Stromal cell of bone marrow (primary cell): ENCODE measurements at places on chromosomes 1 and 21.

DNA sequence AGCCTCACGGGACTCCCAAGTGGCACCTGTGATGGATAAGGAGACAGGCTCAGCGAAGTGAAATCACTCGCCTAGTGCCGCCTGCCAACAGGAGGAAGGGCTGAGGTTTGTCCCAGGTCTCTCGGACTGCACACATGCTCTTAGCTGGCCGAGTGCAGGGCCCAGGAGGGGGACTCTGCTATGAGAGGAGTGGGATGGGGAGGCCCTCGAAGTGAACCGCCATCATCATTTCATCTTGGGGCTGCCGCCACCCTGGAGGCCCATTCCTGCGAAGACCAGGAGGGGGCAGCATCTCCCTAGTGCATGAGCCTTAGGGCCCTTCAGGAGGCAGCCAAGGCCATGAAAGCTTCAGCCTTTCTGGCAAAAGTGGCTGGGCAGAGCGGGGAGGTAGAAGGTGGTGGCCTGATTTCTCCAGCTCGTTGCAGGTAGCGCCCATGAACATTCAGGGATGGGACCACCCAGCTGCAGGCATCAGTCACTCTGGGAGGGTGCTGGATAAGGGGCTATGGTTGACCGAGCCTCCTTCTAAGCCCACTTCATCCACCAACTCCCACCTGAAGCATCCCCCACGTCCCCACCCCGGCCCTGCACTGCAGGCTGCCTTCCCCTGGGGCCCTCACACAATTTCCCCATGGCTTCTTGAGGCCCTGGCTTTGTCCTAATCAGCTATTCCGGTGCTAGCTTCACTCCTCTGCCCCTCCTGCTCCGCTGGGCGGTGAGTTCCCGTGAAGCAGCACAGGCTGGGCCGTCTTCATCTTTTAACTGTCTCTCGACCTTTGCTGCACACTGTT lies 17.2 kb upstream of the RASSF5 start:
- no peak for DNase-seq

DNA sequence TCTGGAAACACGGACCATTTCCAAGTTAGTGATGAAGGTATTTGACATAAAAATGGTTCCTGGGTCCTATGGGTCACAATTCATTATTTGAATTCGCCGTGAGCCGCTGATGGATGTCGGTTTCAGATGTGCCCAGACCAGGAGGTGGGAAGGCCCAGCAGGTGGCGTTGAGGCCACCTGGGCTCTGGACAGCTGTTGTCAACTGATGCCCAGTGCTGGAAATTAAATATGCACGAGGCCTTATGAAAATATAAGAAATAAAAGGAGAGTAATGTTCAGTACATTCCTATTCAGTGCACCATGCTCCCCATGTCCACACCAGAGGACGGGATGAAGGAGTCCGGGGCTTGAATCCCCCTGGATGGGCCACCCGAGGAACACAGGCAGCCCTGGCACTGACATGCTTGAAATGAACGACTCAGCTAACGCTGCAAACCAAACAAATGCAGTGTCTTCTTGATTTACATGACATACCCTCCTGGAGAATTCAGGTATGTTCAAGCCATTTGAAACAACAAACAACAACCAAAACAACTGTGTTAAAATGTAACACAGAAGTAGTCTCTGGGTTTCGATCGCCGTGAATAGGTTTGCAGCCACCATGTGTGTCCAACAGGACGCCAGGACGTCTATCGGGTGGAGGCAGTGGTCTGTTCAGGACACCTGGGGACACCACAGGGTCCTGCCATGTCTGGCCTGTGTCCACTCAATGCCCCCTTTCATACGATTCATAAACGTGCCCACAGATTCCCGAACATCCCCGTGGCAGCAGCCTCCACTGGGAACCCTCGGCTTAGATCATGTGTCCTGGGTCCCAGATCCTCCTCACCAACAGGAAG lies 6.1 kb downstream of the TFF3 start:
- no peak for DNase-seq

DNA sequence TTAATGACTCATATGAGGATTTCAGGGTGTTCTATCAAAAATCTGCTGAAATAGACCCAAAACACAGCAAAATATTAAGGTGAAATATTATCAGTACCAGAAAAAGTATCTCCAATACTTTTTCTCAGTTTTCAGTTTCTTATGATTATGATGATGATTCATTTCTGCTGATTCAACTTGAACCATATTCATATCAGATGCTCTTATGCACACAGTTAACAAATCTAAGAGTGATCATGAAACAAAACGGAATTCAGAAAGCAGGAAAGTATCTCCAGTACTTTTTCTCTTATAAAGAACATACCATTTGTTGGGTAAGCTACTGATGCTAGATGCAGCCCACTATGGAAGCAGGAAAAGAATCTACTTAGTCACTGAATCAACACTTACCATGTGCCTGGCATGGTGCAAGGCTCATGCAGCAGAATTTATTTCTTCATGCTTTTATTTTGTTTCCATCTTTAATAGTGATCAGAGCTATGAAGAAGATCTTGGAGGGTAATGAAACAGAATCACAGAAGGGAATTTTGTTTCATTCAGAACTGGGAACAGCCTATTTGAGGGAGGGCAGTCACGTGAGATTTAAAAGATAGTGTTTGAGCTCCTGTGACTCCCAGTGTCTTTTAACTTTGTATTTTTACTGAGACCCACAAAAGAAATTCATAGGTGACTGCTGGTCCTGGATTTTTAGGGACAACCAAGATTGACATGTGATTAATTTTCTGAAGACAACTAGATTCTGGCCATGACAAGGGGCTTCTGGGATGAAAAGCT lies 480.6 kb downstream of the SETD4 start:
- no peak for DNase-seq

GRCh38 chr1:84998642-84999280 lies 1.8 kb upstream of the MCOLN2 start:
- DNase-seq: no peak

- DNase-seq: peak; percentile 50
Observed at GRCh38 chr21:28639737-28640136, 352.9 kb downstream of the LTN1 start.

DNA sequence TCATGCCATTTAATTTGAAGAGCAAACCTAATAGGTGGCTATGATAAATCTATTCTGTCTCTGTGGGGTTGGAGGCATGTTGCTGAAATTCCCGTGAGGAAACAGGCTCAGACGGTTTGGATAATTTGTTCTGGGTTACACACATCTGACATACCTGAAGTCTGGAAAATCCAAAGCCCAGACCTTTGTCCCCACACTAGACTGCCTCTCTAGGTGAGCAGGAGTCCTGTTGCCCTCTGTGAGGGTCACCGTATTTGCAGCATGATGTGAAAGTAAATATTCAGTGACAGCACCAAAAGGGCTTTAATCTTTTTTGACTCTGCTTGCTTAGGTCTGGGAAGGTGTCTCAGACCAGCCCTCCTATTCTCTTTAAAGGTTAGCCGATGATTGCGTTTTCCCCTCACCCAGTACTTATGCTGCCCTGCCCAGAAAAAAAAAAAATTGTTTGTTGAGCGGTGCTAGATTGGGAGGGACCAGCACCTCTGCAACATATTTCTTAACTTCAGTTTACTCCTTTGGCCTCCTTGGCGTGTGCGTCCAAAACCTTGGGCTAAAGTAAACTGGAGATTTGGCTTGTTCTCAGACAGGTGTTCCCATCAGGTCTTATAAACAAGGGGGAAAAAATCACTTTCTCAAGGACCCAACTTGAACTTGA lies 67.0 kb downstream of the CACHD1 start:
- no peak for DNase-seq

DNA sequence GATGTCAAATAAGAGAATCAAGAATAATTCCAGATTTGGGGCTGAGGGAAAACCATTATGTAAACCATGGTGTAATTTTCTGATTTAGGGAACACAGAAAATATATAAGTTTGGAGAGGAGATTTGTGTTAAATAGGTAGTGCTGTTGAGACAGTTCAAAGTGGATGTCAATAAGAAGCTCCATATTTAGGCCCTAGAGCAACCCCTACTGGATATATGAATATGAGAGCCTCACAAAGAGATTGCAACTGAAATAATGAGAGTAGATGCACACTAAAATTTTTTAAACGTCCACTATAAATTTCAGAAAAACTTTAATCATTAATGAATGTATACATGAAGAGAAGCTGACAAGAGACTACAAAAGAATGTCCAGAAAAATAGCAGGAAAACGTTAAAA lies 1447.8 kb upstream of the PRMT6 start:
- DNase-seq: peak; percentile 33

DNA sequence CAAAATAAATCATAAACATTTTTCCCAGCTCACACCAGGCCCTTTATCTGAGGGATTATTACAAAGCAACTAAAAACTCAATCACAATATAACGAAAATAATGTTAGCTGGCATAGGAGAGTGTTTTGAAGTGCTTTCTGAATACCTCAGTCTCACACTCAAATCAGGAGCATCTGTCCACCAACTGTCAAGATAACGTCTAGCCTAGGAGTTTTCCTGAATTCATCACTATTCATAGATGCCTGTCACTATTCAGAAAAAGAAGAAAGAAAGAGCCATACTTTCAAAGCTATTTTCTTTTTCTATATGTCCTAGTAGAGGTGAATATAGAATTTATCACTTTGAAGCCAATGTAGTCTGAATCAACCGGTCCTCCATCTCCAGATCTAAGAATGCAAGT lies 127.0 kb downstream of the AKT3 start:
- no peak for DNase-seq

- no peak for DNase-seq
Observed at GRCh38 chr1:113041569-113042284, 31.3 kb upstream of the LRIG2 start.

GRCh38 chr1:5448486-5448885 lies 543.7 kb downstream of the NPHP4 start:
- no peak for DNase-seq

DNA sequence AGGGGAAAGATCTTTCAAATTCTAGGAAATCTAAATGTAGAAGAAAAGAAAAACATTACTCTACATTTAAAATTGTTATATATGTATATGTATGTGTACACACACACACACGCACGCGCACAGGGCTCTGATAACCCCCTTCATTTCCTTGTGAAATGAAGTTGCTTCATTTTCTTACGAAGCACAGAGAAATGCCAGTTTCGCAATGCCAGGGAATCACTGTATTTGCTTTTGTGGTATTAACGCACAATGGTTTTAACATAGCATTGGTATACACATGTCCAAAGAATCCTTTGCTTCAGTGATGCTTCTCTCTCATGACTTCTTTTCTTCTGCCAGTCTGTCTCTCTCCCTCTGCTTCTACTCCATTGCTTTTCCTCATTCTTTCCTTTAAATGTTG lies 8.4 kb upstream of the DDAH1 start:
- no peak for DNase-seq

GRCh38 chr1:62076286-62076685 lies 118.4 kb upstream of the L1TD1 start:
- peak; percentile 31 for DNase-seq

- no peak for DNase-seq
Observed at GRCh38 chr1:226872437-226872836, 2.0 kb downstream of the PSEN2 start.

- DNase-seq: peak; percentile 81
Observed at GRCh38 chr21:28421716-28422524, 570.8 kb downstream of the LTN1 start.

- DNase-seq: no peak
Observed at GRCh38 chr1:14280909-14281308, 317.6 kb upstream of the KAZN start.

DNA sequence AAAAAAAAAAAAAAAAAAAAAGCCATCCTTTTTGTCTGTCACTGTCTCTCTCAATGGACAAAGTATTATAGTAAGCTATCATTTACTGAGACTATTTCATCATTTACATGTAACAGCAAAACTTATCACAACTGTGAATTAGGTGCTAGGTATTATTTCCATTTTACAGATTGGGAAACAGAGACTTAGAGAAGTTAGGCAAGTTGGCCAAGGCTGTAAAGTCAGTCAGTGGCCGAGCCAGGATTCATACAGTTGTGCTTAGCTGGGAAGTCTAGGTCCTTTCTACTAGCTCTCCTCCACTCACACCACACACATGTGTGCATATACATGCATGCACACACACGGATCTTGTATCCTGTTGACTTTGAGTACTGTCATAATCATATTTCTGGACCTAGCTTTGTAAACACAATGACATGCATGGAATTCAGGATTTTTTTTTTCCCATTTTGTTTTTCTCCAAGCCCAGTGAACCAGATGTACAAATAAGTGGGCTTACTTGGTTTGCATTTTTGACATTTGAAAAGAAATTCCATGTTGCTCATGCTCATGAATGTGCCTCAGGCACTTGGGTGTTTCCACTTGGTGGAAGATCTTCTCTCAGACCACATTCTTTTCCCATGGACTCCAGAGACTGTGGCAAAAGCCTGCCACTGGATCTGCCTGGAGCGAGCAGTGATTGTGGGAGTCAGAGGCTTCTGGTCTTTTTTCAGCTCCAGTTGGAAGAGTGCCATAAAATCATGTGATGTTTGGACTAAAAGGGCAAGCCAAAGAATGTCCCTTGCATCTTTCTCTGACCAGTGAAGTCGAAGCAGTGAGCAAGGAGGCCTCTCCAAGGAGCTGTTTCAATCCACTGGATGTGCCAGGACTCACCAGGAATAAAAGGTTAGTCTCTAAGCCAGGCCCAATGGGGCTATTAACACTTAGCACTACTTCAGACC lies 61.7 kb upstream of the DNAJC6 start:
- DNase-seq: peak; percentile 88

DNA sequence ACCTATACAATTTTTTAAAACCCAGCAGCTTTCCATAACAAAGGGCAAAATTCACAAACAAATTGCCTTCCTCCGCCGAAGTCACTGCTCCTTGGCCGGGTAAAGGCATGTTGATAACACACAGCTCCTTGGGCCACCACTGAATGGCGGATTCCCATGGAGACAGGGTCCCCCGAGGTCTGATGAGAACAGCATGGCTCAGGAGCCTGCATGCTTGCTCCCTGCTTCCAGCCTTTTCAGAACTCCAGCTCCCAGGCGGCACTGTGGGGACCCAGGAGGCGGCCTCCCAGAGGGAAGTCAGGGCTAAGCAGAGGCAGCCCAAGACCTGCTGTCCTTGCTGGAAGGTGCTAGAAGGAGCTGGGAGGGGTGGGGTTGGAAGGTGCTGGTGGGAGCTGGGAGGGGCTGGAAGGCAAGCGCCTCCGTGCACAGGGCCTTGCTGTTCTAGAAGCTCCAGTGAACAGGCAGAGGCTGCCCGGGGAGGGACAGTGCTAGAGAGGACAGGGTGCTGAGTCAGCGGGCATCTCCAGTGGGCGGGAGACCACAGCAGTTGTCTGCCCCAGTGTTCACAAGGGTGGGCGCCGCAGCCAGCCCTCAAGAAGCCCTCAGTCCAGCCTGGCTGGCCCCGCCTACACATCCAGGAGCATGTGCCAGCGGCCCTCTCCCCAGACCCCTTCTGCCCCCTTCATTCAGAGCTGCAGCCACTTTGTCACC lies 35.1 kb downstream of the PRDM16 start:
- no peak for DNase-seq

DNA sequence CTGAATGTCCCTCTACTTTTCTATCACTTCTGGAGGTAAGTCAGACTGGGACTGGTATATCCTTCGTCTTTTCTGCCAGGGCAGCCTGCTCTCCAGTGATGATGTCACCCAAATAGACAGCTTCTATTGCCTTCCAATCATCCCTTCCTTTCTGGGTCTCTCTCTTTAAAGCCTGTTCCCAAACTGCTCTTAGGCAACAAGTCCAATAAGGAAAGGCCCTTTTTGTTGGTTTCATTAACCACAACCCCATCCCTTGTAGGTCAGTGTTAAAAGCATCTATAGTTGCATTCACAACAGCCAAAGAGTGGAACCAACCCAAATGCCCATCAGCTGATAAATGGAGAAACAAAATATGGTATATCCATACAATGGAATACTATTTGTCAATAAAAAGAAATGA lies 114.4 kb downstream of the CNIH3 start:
- DNase-seq: no peak

GRCh38 chr1:14986168-14986567 lies 167.4 kb upstream of the TMEM51 start:
- DNase-seq: no peak
